D341Med (cell line): ENCODE measurements at places on chromosomes 6 and 20.

DNA sequence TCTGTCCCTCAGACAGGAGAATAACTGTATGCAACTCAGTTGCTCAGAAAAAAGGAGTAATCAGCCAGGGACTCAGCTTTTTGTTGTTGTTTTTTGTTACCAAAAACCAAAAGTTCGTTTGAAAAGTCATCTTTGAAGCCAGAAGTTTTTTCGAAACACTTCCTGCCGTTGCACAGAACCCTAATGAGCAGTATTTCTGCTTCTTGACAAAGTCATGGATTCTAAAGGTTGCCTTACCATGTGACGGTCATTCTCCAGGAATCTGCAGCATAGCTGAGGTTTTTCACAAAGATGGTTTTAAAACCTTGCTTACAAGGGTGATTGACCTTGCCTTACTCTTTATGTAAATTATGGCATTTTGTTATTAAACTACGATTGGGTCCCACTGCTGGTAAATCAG is 1.9 kb downstream of the RAB32 start:
- DNase-seq: no peak

DNA sequence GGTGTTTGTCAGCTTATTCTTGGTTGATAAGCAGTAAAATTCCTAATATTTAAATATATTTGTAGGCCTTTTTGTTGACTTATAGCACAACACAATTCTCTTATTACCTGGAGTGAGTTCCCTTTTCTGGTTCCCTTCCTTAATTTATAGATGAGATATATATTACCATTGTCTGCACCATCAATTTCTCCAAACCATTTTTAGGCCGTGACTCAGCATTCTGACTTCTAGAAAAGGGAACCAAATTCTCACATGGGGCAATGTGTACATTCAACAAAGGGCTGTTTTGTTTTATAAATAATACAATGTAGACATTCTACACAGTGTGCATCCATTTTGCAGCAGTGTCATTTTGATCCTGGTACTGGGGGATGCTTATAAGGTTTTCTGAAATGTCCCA is 52.8 kb downstream of the NCOA7 start:
- DNase-seq: no peak

DNA sequence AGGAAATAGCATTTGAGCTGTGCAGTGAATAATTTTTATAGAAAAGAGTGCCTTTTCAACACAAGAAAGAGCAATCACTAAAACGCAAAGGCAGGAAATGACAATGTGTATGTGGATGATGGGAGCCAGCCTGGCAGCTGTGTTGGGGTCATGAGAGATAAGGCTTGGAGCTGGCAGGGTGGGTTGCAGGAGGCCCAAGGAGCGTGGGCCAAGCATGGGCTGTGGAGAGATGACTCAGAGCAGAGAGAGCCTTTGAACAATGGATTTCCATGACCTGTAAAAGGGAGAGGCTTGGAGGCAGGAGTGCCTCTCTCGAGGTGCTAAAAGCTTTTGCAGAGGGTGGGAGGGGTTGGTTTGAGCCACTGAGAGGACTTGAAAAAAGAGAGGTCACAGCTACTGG is 6.6 kb upstream of the TBC1D7 start:
- no peak for DNase-seq

GRCh38 chr6:144601221-144601620 is 316.1 kb downstream of the UTRN start:
- no peak for DNase-seq

DNA sequence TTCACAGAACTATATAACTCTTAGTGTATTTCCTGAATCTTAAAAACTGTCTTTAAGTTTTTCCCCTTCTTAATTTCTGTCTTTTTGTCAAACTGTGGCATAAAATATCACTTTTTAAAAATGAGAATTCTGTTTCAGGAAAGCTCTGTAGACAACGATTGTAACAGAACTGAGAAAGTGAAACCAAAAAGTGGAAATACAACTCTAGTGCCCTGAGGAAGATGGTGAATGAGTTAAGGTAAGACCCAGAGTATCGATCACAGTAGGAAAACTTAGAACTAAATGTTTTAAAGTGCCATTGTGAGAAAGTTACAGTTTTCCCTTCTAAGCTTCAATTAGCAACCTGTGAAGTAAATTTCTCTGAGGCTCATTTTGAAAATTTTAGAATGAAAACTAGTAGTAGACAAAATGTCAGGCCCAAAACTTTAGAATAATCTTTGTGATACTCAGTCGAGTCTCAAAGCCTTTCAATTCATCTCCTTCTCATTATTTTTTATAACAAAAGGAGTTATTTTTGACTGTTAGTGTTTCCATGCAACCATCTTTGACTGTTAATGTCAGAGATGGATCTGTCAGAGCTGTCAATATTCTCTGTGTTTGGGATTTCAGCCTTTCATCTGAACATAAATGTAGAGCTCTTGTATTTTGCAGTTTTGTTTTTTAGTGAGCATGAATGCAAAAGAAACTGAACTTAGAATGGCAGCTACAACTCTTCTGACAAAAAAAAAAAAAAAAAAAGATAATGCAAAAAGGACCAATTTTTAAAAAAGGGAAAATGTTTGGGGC is 19.0 kb upstream of the TRDN start:
- no peak for DNase-seq

GRCh38 chr6:145891126-145891525 is 73.0 kb downstream of the SHPRH start:
- DNase-seq: no peak

DNA sequence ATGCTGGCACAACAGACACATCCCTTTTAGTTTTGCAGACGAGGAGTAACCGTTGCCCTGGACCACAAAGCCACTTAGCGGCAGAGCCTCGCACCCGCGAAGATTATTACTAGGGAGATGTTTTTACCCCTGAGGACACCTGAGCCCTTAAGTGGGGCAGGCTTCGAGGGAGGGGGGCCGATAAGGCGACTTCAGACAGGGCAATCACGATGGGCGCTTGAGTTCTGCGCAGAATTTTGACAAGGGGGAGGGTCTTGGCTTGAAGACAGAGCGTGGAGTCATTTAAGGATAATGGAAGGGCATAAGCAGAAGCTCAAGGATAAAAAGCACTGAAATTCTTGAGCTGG is 650 bp upstream of the TTK start:
- DNase-seq: peak; percentile 67

DNA sequence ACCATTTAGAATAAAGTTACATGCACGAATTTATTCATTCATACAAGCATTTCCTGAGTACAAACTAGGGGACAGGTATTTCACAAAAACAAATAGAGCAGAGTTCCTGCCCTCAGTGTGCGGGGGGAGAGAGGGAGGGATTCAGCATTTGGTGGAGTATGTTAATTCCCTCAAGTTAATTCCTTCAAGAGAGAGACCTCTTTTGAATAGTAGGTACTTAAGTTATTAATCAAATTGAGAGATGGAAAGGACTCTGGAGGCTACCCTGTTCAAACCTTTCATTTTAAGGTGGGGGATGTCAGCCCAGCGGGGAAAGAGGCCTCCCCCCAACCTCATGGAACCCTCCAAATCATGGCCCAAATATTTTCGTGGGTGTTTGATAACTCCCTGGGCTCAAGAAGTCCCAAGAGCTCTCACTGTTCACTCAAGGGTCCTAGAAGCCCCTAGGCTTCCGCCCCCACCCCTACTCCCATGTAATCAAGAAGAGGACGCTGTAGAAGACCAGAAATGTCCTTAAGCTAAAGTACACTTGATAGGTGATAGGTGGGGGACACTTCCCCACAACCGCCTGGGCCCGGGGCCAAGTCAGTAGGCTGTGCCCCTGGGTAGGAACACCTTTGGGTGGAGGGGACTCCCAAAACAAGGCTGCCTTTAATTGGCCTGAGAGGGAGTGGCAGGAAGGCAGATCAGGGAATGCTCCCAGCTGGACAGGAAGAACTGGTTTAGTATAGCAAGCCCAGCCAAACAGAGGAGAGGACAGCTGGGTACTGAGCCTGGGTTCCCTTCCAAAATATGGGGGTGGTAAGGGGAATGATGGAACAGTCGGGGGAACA is 2.9 kb downstream of the SDC4 start:
- DNase-seq: no peak

GRCh38 chr6:163151212-163151611 is 263.3 kb upstream of the QKI start:
- DNase-seq: no peak

DNA sequence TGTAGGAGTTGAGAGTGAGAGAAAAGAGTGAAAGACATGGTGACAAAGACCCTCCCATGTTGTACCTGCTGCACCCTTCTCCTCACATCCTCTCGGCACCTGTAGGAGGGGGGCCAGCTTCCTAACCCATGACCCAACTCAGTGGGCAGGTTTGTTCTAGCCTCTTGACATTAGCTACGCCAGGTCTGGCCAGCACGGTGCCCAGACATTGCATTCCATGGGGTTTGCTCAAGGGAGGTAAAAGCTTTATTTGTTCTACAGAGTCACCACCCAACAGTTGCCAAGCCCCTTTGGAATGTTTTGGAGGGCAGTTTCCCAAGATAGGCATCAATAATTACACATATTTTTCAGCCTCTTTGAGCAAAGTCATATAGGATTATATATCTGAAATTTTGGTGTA is 22.7 kb upstream of the TGM6 start:
- no peak for DNase-seq

DNA sequence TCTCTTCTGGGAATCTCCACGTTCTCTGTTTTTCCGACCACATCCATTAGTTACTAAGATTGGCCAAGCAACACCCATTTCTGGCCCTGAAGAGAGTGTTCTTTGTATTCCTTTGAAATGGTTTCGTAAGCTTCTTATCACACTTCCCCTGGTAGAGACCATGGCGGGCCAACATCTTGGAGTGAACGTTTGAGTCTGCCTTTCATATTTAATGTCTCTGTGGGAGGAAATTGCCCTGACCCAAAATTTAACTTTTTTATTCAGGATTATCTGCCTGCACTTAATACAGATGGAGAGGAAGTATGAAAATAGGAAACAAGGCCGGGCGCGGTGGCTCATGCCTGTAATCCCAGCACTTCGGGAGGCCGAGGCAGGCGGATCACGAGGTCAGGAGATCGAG is 177.0 kb upstream of the SNX9 start:
- DNase-seq: no peak

DNA sequence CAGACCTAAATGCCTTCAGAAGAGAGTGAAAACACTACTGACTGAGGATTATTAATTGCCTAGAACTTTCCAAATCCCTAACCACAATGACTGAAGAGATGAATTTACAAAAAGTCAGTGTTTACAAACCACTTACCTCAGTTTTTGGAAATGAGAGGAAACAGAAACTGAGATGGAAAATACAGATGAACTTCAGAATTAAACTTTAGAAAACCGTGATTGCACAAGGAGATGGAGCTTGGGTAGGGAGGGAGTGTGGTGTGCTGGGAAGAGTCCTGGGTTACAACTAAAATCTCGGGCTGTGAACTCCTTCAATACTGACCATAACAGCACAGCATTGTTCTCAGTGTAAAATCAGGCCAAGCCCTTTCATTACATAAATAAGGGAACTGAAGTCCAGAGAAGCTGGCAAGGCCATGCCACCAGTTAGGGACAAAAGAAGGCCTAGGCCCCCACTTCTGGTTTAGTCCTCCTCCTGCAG is 4.0 kb downstream of the ELMO2 start:
- DNase-seq: no peak

DNA sequence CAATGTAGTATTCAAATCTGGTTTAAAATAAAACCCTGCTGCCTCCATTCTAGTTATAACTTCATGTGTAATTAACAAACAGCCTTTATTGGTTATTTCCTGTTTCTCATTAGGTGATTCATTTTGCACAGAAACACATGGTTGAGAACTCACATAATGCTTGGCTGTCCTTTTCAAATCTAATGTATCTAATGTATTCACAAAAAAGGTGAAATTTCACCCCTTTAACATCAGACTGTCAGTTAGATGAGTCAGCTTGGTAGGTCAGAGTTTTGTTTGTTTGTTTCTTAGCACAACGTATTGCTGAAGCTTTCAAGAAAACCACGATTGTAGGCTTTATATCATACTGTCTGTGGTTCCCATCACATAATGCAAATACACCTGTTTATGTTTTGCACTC is 78.7 kb upstream of the TMEM30A start:
- DNase-seq: no peak

DNA sequence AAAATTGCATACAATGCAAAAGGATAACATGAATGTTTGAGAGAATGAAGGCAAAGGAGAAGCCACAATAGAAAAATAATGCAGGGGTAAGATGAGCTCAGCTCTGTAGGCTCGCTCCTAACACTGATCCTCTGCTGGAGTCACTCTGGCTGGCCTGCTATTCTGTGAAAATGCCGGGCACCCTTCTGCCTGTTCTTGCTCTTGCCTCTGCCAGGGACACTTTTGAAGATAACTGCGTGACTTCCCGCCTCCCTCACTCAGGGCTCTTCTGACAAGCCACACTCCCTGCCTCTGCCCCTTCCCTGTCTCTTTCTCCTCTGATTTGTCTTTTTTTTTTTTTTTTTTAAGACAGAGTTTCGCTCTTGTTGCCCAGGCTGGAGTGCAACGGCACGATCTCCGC is 35.3 kb upstream of the MYBL2 start:
- DNase-seq: no peak

- DNase-seq: no peak
Observed at GRCh38 chr20:34642009-34642408, 34.9 kb downstream of the PIGU start.

- DNase-seq: no peak
Observed at GRCh38 chr6:41965429-41966213, 24.0 kb upstream of the CCND3 start.

DNA sequence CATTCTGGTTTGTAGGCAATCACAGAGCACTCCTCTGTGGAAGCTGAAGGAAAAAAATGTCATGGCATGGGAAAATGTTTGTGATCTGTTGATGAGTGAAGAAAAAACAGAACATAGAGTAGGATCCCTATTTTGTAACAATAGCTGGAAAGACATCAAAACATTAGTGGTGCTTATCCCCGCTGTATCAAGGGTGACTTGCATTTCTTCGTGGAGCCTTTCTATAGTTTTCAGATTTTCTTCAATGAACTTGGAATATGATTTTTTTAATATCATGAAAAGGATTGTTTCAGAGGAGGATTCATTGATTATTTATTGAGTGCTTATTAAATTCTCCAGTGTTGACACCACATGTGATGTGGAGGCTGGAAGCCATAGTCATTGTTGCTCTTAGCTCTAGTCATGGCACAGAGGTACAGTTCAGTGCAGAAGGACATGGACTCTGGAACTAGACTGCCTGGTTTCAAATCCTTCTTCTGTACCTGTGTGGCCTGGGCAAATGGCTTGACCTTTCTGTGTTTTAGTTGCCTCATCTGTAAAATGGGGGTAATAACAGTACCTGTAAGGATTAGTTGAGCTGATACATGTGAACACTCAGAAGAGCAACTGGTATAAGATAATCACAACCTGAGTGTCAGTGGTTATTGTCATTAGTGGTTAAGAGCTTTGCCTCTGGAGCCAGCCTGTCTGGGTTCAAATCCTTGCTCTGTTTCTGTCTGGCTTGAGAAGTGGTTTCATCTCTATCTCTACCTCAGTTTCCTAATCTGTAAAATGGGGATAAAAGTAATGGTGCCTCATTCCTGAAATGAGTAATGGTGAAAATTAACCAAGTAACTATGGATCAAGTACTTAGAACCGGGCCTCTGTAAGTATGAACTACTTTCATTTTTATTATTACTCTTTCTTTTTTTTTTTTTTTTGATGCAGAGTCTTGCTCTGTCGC is 14.7 kb upstream of the CDKN1A start:
- DNase-seq: no peak

GRCh38 chr20:33796263-33796906 is 14.8 kb upstream of the CHMP4B start:
- no peak for DNase-seq

GRCh38 chr6:128029826-128030225 is 129.0 kb upstream of the THEMIS start:
- DNase-seq: no peak
